ENCODE measurements at places on chromosomes 12 and 14.

GRCh38 chr12:52349196-52349595 lies 18.1 kb downstream of the KRT85 start:
- no peak for DNase-seq

GRCh38 chr12:118136559-118137003 lies 657 bp downstream of the PEBP1 start:
- peak; percentile 47 for DNase-seq

DNA sequence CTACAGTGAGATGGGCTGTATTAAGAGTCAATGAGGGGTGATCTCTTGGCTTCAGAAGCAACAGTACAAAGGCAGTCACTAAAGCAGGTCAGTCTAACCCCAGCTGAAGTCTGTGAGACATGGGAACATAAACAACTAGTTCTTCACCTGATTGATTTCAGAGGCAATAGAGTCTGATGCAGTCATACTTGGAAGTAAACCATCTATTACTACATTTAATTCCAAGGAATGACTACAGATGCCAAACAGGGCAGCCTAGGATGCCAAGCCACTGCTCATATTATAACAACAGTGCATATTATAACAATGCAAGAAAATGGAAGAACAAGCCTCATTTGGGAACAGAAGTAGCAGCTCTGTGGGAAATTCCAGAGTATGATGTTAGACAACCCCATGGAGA lies 35.8 kb downstream of the GRIN2B start:
- no peak for DNase-seq

GRCh38 chr12:115375186-115375991 lies 691.4 kb upstream of the TBX3 start:
- peak; percentile 30 for DNase-seq

GRCh38 chr12:18296201-18296908 lies 35.0 kb downstream of the PIK3C2G start:
- DNase-seq = no peak
